Activated CD4-positive, alpha-beta T cell treated with anti-CD3 and anti-CD28 coated beads, Interleukin-2, amount 50 U/mL, for 48 hours (primary cell): ENCODE measurements at places on chromosomes 7 and 10.

- peak; percentile 61 for DNase-seq
These were observed 652 bp downstream of the KAZALD1 start for GRCh38 chr10:101062232-101063049.

DNA sequence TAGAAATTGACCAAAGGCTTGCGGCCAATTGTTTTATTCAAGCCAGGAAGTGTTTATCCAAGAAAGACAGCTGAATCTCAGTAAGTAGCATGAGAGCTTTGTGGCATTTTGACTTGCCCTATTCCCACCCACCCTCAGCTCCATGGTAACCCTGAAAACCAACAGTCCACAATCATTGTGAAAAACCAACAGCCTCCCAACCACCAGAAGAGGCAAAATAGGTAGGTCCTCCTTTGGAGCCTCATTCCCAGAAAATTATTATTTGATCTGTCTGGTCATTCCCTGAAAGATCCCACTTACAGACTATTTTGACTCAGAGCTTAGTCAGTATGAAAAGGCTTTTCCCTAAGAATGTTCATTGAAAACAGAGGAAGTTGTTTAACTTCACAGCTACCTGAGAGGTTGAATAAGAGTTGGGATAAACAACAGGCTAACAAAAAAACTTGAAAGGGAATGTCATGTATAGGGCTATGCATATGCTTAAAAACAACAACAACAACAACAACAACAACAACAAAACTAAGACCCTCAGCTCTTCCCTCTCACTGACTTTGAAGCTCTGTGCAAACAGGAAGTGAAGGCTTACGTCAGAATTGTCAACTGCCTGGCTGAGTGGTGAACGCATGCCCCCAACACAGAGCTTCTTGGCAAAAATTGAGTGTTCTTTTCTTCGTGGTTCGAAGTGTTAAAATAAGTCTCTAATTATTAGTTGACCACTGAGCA is 11.2 kb downstream of the KPNA7 start:
- no peak for DNase-seq

DNA sequence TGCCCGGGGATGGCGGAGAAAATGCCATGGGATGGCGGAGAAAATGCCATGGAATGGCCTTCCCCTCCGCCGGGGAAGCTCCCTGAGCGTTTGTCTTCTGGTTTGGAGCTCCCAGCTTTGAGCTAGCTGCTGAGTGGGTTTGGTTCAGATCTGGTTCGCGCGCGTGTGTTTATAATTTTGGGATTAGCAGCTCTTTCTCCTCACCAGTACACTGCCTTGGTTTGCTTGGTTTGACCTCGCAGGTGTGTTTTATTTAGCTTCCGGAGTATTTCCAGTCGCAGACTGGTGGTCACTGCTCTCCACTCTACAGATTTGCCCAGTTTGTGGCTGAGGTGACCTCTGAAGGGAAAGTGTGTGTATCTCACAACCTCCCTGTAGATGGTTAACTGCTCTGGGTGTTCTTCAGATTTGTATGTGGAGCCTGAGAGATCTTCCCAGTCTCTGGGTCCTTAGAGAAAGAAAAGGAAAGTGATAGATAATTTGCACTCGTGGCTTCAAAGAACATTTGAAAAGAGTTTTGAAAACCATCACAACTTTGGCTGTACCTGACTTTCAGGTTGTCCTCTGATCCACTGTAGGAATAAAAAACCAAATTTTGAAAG is 597 bp downstream of the ZNF277 start:
- DNase-seq = no peak

DNA sequence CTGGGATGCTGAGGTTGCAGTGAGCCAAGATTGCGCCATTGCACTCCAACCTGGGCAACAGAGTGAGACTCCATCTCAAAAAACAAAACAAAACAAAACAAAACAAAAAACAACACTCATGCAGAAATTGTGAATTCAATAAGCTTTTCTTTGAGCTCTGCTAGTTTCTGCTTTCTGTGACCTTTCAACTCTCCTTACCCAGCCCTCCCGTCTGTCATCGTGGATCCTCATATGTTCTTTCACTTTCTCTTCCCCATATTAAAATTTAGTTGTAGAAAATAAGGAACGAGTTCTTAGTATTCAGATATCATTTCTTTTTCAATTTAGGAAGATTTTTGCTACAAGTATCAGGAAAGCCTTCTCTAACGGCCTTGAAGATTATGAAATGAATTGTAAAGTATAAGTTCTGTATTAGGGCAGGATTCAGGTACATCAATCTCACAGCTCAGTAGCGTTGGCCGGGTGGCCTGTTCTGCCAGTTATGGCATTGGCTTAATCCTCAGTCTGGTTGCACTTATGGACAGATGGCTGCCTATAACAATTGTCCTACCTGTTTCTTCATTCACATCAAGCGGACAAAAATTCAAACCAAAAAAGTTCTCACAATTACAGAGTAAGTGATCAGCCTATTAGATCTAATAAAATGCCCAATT is 1167.0 kb downstream of the SORCS3 start:
- DNase-seq = no peak

- no peak for DNase-seq
These were observed 63.8 kb downstream of the PAPSS2 start for GRCh38 chr10:87723500-87723899.

- no peak for DNase-seq
These were observed 35.3 kb downstream of the SAMD8 start for GRCh38 chr10:75146780-75147179.

DNA sequence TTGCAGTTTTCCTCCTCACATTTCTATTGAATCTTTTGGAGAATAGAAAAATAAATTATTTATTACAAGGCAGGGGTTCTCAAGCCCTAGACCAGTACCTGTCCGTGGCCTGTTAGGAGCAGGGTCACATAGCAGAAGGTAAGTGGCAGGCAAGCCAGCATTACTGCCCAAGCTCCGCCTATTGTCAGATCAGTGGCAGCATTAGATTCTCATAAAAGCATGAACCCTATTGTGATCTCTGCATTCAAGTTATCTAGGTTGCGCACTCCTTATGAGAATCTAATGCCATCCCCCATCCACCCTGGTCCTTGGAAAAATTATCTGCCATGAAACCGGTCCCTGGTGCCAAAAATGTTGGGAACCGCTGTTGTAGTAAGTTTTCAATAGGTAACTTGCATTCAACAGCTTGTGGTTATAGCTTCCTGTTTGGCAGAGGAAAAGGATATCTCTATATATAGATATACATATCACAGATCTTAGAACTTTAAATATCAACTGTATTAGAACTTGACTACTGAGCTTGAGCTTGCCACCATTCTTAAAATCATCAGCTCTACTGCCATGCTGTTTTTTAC is 165.1 kb downstream of the AHR start:
- no peak for DNase-seq

GRCh38 chr10:121413951-121414350 is 184.3 kb downstream of the FGFR2 start:
- DNase-seq = no peak

DNA sequence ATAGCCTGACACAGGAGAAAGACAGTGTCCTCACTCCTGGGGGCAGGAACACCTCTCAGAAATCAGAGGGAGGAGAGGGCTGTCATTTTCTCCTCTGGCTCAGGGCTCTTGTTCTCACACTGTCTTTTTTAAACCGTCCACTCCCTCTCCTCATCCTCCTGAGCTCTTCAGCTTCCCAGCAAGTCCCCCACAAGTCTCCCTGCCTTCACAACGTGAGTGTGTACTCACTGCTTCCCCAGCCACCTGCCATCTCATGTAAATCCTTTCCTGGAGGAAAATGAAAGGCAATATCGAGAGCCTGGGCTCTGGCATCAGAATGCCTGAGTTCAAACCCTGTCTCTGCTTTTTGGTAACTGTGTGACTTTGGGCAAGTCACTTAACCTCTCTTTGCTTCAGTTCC is 5.7 kb downstream of the LLCFC1 start:
- no peak for DNase-seq

DNA sequence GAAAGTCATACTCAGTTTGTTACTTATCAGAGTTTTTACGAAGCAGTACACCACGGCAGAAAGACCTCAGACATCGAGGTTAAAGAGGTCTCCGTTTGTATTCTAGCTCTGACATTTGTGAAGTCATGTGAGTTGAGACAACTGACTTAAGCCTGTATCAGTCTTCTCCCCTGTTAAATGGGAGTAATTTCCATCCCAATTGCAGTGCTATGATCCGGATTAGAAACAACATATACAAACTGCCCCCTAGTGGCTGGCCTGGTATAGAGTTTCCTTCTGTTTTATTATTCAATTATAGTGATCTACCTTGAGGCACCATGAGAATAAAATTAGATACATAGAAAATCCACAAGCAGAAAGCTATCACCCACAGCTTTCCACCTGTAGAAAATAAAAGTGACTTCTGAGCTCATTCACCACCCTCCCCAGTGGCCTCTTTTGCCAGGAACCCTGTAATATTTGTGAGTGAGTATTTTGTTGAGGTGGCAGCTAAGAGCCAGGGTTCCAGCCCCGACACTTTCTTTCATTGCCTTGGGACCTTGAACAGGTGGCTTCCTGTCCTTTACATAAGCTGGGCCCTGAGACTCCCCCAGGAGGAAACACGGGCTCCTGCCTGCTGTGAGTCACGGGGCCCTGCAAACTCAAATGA is 607.2 kb upstream of the MGMT start:
- peak; percentile 42 for DNase-seq

- no peak for DNase-seq
These were observed 784 bp upstream of the SERPINE1 start for GRCh38 chr7:101125989-101126650.

- DNase-seq = no peak
These were observed 206.7 kb downstream of the KIAA1217 start for GRCh38 chr10:24415455-24416125.

DNA sequence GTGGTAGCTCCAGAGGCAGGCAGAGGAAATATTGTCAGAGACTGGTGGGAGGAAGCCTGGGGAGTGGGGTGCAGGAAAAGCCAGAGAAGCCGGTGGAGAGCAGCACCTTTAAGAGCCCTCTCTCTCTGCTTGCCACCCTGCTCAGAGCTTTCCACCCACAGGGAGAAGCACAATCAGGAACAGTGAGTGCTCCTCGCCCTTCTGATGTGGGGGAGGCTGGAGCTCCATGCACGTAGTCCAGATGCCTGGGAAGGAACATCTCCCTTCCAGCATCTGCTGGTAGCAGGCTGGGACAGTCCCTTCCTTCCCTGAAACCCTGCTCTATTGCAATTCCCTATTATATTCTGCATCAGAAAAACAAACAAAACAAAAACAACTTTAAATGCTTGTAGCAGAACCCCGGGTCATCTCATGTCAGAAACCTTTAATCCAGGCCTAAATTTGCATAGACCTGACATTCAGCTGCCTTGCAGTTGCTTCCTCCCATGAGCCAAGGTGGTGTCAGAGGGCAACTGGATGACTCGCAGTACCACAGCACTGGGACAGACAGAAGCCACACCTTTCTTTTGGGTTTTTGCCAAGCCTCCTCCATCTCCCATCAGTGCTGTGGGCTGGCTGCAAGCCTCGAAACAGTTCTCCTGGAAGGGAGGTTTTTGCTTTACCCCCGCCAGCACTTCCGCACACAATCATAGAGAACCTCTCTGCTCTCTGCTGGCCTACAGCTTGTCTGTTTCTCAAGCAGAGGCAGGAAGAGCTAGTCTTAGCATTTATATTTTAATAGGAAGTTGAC is 13.1 kb downstream of the AVPI1 start:
- peak; percentile 26 for DNase-seq
